ENCODE measurements at places on chromosomes 13 and 19.

GRCh38 chr13:82010780-82011179, 1669.9 kb upstream of the SPRY2 start:
- DNase-seq: no peak

- DNase-seq: no peak
These were observed 2.2 kb upstream of the TNFSF9 start for GRCh38 chr19:6528544-6529121.

DNA sequence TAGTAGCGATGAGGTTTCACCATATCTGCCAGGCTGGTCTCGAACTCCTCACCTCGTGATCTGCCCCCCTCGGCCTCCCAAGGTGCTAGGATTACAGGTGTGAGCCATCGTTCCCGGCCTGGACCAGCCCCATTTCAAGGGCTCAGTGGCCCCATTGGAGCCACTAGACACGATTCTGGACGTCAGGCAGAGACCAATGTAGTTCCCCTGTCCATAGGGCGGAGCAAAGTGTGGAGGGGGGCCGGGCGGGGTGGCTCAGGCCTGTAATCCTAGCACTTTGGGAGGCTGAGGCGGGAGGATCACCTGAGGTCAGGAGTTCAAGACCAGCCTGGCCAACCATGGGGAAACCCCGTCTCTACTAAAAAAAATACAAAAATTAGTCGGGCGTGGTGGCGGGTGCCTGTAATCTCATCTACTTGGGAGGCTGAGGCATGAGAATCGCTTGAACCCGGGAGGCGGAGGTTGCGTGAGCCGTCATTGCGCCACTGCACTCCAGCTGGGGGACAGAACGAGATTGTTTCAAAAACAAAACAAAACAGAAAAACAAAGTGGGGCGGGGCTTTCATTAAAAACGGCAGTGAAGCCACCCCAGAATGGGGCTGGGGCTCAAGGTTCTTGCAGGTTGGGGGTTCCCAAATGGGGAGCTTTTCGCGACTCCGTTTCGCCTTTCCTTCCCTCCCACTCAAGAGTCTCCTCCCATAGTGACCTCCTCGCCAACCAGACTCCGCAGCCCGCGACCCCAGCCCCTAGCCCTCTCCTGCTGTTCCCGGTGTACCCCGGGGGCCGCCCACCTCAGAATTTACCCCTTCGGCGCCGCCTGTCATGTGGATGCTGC, 758 bp upstream of the TECR start:
- no peak for DNase-seq

DNA sequence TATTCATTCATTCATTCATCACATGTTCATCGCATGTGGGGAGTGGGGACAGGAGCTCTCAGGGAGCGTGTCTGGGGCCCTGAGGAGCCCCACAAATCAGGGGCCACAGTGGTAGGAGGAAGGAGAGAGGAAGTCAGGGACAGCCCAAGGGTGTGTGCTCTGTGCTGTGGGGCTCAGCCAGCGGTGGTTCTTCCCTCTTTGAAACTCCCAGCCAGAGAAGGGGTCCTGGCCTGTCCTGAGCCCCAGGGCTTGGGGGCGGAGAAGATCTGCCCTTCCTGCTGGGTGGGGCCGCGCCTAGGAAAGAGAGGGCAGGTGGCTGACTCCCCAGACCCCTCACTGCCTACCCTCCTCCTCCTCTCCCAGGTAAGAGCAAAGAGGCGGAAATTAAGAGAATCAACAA, 14.6 kb downstream of the AP2A1 start:
- no peak for DNase-seq

- DNase-seq: no peak
These were observed 312.4 kb downstream of the DNAJC15 start for GRCh38 chr13:43335764-43336163.

GRCh38 chr13:77733674-77734073, 36.2 kb downstream of the SLAIN1 start:
- DNase-seq: no peak

GRCh38 chr13:108227651-108228272, 9.6 kb downstream of the ABHD13 start:
- DNase-seq: no peak

DNA sequence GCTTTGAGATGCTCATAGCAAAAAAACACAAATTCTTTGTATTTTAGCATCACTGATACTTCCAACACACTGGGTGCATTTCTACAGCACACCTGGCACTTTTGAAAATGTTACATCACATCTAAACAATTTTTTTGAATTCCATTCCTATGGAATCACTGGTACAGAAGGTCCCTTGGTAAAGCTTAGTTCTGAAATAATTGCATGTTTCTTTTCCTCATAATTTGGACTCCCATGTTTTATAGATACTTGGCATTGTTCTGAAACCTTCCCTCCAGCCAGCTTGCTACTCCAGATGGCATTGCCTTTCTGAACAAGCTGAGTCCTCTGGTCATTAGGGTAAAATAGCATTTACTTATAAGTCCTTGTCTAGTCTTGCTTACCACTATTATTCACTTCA, 481.3 kb upstream of the GPC6 start:
- no peak for DNase-seq

All from stimulated activated CD4-positive, alpha-beta T cell treated with anti-CD3 and anti-CD28 coated beads, Interleukin-4, amount 100 ng/mL, for 1 hour (primary cell).